ENCODE measurements at places on chromosomes 2 and 18.

DNA sequence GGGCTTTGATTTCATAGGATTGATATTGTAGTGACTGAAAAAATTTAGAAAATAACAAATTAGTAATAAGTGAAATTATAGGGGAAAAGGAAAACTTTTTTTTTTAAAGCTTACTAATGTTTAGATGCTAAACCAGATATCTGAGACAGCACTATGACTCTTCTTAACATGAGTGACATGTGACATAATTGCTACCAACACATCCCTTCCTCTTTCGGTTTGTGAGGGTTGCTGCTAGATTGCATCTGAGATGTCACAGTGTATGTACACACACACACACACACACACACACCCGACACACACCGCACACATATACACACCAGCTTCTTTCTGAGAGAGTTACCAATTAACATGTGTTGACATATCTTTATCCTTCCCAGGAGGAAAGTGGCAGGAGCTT is 18.0 kb downstream of the RAPGEF4 start:
- no peak for DNase-seq

GRCh38 chr2:54628957-54629356 is 94.5 kb upstream of the EML6 start:
- DNase-seq = no peak

GRCh38 chr2:122167515-122167914 is 412.1 kb downstream of the TSN start:
- no peak for DNase-seq

DNA sequence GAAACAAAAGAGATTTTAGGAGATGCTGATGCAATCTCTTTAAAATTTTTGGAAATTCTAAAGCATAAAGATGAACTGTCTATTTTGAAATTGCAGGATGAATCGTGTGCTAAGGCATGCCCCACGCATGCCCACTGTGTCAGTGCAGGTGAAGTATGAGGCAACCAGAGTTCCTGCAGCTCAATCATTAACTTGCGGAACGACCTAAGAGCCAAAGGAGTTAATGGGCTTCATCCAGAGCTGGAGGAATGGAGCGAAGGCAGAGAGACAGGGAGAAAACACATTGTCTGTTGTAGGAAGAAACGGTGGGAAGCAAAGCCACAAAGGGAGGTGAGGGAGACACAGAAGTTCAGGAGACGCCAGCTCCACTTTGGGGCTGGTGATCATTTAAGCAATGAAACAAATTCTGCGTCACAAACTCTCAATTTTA is 265.2 kb downstream of the CCDC85A start:
- DNase-seq = no peak

DNA sequence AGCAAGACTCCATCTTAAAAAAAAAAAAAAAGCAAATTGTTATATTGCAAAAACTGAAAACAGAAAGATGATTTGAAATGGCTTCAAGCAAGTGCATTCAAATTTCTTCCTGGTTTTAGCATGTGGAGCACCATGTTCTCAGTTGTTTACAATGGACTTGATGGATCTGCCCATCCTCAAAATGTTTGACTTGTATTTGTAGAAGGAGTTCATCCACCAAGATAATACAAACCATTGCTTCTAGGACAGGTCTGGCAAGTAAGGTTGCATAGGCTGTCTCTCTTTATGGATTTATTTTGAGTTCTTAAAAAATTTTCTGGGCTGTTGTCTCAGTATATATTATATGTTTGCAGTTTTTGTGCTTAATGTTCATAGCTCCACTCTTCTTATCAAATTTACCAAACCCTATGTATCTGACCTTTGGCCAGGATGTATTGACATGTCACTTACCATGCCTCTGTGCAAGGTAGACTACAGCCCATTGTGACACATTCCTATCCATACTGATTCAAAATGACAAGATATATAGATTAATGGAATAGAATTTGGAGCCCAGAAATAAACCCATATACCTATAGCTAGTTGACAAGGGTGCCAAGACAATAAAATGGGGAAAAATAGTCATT is 21.7 kb upstream of the ZCCHC2 start:
- DNase-seq = no peak

Measured in activated T-cell treated with anti-CD3 and anti-CD28 coated beads, Interleukin-2, amount 50 U/mL, for 72 hours (primary cell).